ENCODE measurements at places on chromosomes 1 and 21. TPM values are rescaled to one million over a fixed set of nuclear protein-coding genes. Genes with fewer than 3 reads are reported as not detected.

DNA sequence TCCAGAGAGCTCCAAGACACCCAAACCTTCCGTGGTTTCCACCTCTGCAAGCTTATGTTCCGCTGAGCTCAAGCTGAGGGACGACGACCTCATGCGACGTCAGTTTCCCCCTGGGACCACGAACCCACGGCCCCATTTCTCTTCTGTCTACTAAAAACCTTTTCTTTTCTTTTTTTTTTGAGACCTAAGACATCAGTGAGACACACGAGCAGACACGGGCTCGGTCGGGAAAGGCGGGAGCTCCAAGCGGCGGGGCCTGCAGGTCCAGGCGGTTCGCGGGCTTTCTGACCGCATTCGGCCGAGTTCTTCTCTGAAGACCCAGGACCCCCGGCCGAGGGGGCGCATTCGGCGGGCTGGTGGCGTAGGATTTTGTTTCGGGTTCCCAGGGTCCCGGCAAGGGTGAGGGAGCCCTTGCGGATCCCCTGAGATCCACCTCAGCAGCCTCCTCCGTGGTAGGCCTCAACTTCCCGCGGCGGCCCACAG, 402 bp downstream of the C21orf58 start:
- peak; percentile 52 for DNase-seq

DNA sequence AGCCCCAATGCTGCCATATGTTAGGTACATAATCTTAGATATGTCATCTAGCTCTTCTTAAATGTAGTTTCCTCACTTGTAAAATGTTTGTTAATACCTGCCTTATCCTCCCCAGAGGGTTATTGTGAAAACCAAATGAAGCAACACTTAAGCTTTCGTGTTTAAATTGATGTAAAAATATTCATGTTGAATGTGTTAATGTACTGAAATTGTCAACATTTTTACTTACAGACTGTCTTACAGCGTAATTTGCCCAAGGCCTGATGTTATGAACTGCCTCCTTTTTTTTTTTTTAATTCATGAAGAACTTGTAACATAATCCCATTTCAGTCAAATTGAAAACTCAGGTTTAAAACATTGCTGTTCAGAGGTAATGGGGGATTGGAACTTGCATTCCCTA, 25.6 kb upstream of the ENAH start:
- no peak for DNase-seq

- no peak for DNase-seq
These were observed 237.3 kb downstream of the RHOU start for GRCh38 chr1:228972576-228972975.

- DNase-seq = no peak
These were observed 1.5 kb upstream of the GABPB2 start for GRCh38 chr1:151069103-151069486.

DNA sequence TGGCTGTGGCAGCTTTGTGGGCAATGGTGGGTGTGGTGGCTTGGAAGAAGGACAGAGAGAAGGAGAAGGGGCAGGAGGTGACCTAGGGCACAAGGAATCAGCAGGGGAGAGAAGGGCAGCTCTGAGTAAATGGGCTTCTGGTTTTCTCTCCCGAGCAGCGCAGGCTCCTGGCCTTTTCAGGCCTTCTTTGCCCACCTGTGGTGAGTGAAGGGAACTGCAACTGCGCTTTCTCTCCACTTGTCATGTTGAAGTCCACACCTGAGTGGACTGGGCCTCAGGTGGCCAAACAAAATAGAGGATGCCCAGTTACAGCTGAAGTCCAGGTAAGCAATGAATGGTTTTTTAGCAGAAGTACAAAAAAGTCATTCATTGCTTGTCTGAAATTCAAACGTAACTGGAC, 29.4 kb upstream of the KCNA10 start:
- DNase-seq = peak; percentile 70

LCE1A gene
- not detected for total RNA-seq

DNA sequence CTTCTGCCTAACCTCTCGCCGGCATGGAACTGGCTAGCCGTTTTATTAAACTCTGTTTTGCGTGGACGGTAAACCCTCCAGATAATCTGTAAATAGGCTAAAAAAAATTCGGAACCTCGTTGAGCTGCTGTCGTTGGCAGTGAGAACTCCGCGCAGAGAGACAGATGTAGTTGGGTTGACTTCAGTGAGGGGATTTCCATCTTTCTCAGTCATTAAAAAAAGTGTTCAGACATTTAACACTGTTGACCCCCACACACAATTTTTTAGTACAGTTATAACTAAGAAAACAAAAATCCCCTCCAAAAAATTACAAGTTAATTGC, 464 bp downstream of the PARK7 start:
- DNase-seq = no peak

TEDDM1 gene
- not detected for total RNA-seq

- DNase-seq = no peak
These were observed 48.4 kb upstream of the HOOK1 start for GRCh38 chr1:59766227-59766855.

GRCh38 chr1:202248861-202249260, 55.3 kb downstream of the LGR6 start:
- DNase-seq = no peak

DNA sequence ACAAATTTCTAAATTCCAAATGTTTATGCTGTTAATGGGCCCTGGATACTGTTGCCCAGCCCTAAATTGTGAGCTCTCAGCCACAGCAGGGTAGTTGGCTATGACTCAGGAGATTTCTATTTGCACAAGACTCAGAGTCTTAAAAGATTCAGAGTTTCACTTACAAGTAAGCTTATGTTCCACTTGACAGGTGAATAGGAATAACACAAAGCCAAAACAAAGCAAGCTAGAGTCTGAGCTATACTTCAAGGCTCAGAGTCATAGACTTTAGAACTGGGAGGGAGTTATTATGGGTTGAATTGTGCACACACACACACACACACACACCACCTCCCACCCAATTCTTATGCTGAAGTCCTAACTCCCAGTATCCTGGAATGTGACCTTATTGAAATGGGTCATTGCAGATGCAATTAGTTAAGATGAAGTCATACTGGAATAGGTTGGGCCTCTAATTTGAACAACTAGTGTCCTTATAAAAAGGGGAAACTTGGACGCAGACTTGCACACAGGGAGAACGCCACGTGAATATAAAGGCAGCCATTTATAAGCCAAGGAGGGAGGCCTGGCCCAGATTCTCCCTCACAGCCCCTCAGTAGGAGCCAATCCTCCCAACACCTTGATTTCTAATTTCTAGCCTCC, 30.2 kb downstream of the PRDX6 start:
- peak; percentile 41 for DNase-seq

DNA sequence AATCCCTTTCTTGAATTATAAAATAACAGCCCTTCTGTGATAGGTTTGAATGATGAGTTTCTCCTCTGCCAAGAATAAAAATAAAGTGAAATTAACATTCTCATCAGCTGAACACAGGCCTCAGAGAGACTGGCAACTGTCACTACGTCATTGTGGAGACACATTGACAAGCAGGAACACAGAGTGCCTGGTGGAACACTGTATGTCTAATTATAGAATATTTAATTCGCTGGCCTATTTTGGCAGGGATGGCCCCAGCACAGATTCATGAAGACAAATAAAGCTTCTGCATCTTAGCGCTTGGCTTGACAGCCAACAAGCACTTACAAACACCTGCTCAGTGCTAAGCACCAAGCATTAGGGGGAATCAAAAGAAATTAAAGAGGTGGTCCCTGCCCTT, 52.0 kb upstream of the SMYD2 start:
- DNase-seq = no peak

- DNase-seq = peak; percentile 66
These were observed 69.8 kb downstream of the CDC14A start for GRCh38 chr1:100422065-100422464.

PNRC2 gene
- 258 TPM for total RNA-seq

- DNase-seq = no peak
These were observed 113.0 kb upstream of the DAB1 start for GRCh38 chr1:57536749-57537423.

DNA sequence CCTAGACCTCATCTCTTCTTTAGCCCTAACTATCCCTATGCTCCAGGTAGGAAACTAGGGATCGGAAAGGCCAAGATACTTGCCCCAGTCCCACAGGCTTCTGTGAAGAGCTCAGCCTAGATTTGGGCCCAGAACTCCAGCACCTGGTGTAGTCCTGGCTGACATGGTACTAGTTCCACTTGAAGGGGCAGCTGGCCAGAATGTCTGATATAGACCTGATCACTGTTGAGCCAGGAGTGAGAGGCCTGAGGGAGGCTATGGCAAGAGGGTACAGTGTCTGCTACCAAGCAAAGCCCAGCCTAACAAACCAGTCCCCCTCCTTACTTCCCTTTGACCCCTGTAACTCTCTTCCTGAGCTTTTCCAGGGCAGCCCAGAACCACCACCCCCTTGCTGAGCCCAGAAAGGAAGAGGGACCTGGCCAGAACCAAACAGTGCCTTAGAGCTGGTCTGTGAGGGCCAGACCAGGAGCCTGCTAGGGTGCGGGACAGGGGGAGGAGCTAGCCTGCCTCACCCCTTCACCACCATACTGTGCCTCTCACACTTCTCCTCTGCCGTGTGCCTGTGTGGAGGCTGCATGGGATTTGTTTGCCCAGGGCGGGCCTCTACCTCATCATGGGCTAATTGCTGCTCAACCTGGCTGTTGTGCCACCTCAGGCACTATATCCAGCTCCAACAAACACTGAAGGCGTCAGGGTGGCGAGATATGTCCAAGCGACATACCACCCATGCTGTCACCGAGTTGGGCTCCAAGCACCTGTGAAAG, 10.9 kb downstream of the POMGNT1 start:
- no peak for DNase-seq

IQCC gene
- 5.8 TPM for total RNA-seq

DNA sequence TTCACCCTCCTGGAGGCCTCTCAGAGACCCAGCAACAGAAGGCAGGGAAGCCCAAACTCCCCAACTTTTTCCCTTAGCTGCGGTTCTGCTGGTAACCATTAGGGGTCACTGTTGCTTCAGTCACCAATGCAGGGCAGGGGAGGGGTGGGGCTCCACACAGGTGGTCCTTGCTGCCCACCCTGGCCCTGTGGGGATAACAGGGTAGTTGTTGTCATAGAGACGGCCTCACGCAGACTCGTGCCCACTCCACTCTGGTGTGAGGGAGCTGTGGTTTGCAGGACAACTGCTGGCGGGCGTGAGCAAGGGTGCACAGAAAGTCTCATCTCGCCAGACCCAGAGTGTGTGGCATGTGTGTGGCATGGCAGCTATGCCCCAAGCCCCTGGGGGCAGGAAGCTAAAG, 19.9 kb downstream of the INSRR start:
- DNase-seq = peak; percentile 70

ARID1A gene
- 43.1 TPM for total RNA-seq

DNA sequence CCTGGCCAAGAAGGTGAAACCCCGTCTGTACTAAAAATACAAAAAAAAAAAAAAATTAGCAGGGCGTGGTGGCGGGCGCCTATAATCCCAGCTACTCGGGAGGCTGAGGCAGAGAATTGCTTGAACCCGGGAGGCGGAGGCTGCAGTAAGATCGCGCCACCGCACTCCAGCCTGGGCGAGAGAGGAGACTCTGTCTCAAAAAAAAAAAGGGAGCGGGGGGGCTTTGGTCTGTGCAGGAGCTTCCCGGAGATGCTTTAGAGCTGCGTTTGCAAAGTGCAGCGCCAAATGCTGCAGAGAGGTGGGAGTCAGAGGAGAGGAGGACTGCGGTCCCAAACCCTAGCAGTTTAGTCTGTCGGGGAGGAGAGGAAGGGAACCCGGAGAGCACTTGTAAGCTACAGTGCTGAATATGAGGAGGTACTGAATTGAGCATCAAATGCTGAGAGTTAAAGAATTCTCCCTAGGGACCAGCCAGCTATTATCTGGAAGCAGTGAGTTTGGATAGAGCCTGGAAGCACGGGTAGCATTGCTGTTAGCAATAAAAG, 569 bp downstream of the FALEC start:
- DNase-seq = peak; percentile 60

PDPN gene
- total RNA-seq = 3.4 TPM

DNA sequence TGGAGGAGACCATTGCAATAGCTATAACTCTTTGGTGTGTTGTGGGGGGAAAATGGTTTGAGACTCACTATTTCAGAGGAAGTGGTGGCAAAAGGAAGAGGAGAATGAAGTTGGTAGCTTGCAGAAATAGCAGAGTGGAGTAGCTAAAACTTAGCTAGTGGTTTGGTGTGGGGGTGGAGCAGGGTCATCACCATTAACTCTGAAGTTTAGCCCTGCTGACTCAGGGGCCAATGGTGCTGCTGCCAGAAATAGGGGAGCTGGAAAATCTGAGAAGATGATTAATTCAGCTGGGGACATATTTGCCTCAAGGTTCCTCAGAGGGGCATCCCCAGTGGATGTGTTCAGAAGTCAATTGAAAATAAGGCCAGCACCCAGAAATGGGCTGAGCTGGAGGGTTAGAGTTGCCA, 65.4 kb downstream of the RUNX1 start:
- DNase-seq = no peak

- no peak for DNase-seq
These were observed 141.5 kb downstream of the PTPRC start for GRCh38 chr1:198780376-198780775.

IL6R gene
- not detected for total RNA-seq

DNA sequence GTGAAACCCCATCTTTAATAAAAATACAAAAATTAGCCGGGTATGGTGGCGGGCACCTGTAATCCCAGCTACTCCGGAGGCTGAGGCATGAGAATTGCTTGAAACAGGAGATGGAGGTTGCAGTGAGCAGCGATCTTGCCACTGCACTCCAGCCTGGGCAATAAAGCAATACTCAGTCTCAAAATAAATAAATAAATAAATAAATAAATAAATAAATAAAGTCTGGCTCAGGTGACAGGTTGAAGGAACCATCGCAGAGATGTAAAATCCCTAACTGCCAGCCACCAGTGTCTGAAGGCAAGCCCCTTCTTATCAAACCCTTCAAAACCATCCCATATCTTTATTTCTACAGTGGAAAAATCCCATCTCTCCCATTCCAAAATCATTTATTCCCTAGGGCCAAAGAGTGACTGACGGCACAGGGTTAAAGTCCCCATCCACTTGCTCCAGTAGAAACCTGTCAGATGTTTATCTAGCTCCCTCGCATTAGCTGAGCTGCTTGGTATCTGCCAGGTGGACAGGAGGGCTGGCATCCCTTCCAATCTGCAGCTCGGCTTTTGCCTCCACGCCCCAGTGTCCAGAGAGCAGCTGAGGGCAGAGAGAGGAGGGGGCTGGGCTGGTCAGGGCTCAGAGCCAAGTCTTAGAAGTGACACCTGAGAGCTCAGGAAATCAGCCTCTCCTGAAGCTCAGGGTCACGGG, 5.0 kb downstream of the CSRP1 start:
- DNase-seq = no peak

DNA sequence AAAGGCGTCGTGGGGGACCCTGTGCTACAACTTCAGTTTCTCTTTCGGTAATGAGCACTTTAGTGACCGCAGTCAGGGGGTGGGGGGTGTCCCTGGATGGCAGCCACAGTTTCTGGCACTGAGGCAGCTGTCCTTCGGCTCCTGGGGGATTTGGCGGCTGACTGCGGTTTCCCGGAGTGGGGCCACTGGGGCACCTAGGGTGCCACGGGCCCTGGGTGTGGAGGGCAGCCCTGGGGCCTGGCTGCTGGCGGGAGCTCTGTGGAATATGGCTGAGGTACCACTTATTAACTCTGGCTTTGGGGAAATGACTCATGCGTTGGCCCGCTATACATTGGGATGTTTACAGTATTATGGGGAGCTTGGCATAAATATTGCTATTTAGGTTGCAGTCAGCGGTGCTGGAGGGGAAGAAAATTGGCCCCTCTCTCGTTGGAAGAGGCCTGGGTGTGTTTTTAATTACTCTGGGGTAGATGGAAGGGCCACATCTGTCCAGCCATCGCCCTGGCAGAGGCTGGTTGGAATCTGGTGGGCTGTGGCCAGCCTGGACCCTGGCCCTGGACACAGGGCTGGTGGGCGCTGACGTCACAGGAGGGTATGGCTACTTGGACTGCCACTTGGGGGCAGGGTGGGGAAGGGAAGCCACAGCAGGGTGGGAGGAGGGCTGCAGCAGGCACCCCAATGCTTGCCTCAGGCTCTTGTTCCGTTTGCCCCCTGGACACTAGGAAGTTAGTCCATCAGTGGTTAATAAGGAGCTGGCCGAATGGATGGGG, 2.0 kb downstream of the EPHB2 start:
- DNase-seq = peak; percentile 34

RHD gene
- not detected for total RNA-seq
